Esophagus squamous epithelium (tissue), 5 donors: ENCODE measurements at places on chromosomes 3 and 15.

GRCh38 chr15:49148298-49148697, 7.1 kb downstream of the COPS2 start:
- no peak for DNase-seq

- no peak for DNase-seq
Measured at GRCh38 chr3:124758851-124759635, 28.8 kb downstream of the UMPS start.

- no peak for DNase-seq
Measured at GRCh38 chr3:152496716-152497115, 228.0 kb downstream of the MBNL1 start.

- DNase-seq, result no peak
Measured at GRCh38 chr3:140061211-140061610, 126.2 kb downstream of the CLSTN2 start.

GRCh38 chr3:14921811-14922705, 25.3 kb upstream of the NR2C2 start:
- DNase-seq, result no peak

- no peak for DNase-seq
Measured at GRCh38 chr3:35746492-35746891, 107.2 kb downstream of the ARPP21 start.

GRCh38 chr15:46456456-46456855, 821.6 kb downstream of the SQOR start:
- no peak for DNase-seq

- DNase-seq, result no peak
Measured at GRCh38 chr15:49062900-49063299, 16.7 kb upstream of the SECISBP2L start.

DNA sequence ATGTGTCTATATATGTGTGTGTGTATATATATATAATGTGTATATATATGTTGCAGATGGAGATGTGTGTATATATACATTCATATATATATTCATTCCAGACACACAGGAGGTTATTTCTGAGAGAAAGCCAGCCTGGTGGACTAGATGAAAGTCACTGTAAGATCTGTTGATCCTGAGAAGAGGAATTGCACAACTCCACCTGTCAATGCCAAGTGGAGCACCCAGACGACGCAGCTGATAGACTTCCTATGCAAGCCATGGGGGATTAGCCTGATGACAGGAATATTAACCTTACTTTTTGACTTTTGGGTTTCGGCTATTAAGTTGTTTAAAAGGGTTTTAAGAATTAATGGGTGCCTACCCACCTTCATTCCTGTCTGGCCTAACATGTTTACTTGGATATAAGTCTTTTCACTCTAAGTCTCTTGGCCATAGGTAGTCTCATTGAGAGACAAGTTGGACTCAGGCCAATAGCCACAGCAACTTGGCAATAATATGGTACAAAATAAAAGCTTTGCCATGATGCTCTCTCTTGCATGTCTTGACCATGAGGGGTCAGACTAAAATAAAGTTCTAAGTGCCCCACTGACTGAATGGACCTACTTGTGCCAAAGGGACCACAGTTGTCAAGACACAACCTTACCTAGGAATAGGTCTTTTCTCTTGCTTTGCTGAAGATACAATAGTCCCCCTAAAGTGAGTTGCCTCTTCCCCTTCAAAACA, 35.9 kb upstream of the GOLGA6L2 start:
- DNase-seq, result no peak

DNA sequence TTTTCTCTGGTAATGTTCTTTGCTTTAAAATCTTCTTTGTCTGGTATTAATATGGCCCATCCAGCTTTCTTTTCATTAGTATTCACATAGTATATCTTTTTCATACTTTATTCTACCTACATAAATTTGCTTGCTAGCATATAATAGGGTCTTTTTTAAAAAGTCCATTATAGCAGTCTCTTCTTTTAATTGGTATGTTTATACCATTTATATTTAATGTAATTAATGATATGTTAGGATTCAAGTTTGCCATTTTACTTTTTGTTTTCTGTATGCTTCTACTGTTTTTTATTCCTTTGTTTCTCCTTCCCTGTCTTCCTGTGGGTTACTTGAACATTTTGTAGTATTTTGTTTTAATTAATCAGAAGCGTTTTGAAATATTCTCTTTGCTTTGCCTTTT, 89.0 kb downstream of the CHCHD6 start:
- DNase-seq, result no peak

DNA sequence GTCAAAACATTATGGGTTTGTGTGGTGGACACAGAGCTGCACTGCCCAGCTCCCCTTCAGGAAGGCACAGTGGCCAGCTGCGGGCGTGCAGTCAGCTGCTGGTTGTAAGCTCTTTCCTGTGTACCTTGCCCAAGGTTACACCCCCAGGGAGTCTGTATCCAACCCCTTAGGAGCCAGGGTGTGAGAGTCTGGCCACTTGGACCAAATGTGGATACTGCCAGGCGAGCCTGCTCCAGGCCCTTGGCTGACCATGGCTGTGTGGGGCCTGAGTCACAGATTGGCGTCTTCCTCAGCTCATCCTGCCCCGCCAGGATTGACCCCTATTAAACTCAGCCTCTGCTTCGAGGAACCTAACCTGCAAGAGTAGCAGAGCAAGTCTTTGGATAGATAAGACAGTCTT, 56.9 kb downstream of the ABHD5 start:
- DNase-seq, result no peak

DNA sequence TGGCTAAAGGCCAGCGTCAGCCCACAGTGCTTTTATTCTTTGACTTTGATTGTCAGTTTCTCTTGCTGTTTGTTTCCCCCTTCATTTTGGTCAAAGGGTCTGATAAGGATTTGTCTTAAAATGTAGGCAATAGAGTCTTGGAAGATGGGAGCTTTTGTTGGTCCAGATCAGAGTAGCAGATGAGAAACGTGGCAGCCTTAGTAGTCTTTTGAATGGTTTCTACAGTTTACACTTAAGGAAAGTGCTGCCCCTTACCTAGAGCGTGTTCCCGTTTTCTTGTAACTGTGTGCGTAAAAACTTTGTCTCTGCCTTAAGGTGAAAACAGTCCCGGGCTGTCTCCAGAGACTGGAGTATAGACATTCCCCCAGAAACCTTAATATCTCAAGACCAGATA, 630 bp downstream of the LXN start:
- no peak for DNase-seq

DNA sequence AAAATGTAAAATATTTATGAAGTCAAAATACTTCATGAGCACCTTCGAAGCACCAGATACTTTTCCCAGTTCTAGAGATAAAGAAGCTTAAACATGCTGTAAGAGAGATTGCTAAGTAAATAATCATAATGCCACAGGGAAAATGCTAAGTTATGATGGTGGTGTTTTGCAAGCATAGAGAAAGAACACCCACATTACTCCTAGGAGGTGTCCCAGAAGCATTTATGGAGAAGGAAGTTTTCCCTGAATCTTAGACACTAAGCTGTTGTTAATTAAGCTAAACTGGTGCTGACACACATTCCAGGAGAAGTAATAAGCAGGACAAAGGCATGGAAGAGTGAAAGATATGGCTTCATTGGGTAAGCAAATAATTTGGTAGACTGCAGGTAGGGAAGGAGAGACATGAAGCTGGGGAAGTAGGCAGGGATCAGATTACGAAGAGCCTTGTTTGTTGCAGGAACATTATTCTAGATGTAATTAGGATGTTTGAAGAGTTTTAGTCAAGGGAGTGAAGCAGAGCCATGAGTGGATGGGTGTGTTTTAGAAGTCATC, 40.4 kb upstream of the CHMP2B start:
- no peak for DNase-seq

- no peak for DNase-seq
Measured at GRCh38 chr3:14410106-14410502, 7.7 kb downstream of the SLC6A6 start.

DNA sequence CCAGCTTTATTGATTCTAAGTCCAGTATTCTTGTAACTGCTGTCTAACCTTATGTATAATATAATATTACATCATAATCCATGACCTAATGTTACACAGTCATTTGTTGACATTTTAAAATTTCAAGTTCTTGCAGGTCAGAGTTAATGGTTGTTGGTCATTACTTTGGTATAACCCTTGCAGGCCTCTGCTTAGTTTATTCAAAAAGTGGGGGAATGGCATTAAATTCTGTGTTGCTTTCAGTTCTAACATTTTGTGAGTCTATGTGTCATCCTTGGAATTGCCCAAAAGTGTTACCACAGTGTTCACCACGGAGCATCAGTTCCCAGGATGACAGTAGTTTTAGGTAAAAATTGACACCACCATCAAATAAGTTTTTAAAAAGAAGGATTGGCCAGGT, 174.8 kb upstream of the BCL6 start:
- no peak for DNase-seq

DNA sequence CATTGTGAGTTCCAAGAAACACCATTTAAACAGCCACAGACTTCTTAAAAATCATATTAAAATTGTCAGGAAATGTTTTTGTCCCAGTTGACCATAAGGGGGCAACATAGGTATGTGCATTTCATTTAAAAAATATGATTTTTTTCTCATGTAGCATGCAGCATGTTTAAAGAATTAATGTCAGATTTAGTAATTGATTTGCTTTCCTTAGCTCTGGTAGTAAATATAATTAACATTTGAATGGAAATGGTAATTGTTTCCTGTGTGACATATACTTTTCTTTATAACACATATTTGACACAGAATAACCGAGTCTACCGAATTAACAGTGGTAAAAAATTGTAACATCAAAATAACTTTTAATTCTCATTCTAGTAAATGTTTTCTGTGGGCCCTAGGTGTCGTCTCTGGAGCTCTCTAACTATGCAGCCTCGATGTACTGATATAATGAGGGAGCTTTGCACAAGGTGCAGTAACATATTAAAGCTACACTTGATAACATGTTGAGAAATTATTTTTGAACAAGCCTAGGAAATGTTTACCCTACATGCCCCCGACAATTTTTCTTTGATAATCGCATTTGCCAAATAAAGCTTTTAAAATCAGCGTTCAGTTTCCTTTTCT, 34.9 kb downstream of the NXPE3 start:
- DNase-seq, result no peak

DNA sequence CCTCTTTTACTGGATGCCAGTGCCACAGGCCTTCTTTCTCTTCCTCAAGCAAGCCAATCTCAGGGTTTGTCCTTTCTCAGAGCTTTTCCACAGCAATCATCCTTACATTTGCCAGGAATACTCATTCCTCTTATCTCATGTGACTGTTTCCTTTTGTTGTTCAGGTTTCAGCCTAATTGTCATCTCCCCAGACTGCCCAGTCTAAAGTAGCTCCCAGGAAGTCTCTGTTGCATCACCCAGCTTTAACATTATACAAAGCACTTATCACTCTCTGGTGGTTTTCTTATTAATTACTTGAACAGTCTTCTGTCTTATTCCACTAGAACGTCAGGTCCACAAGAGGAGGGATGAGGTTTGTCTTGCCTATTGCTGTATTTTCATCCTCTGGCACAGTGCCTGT, 65.8 kb downstream of the CADPS start:
- DNase-seq, result no peak

DNA sequence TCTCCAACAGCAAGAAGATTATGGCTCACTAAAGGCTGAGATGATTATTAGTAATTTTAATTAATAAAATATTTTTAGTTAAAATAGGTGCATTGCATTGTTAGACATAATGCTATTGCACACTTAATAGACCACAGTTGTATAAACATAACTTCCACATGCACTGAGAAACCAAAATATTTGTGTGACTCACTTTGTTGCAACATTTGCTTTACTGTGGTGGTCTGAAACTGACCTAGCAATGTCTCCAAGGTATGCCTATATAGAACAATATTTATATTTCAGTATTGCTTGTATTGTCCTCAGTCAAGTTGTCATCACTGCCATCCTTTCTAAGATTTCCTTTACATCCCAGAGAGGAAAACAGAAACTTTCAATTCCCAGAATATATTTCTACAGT, 1215.2 kb downstream of the SI start:
- no peak for DNase-seq

- DNase-seq, result no peak
Measured at GRCh38 chr3:35857004-35857403, 217.7 kb downstream of the ARPP21 start.

GRCh38 chr3:32544894-32545293, 25.8 kb downstream of the DYNC1LI1 start:
- DNase-seq, result no peak

- DNase-seq, result no peak
Measured at GRCh38 chr3:188338086-188338485, 184.1 kb downstream of the LPP start.

DNA sequence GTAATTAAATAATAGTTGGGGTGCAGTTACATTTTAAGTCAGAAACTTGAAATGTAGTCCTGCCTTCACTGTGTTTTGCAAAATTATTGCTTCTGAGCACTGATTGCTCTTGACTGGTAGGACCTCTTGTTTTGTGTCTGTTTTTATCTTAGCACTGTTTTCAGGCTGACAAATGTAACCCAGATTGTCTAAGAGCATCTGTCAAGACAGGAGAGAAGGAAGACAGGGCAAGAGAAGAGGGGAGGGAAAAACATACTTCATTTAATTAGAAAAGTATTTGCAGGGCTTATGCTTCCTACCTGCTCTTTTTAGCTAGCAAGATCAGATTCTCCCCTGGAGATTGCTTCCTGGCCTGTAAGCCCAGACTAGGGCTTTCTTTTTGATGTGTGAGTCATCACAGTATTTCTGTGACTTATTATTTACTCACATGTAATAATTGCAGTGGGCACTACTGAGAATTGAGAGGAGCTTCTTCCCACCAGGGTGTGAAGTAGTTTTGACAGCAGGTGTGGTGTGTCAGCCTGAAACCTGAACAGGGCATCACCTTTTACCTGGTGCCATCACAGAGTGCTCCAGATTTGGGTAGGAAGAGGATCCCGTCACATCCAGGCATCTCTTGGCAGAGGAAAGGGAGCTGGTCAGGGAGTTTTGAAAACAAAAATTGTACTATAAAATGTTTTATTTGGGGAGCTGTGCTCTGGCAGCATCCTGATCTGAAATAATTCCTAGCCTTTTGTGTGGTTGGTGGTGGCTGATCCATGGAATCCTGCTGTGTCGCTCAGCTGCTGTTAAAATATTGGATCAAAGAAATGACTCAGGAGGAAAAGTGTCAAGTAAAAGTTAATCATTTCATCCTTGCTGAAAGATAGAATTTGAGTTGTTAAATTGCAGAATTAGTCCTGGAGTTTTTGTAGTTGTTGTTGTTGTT, 98.2 kb downstream of the TMEM108 start:
- DNase-seq, result no peak

GRCh38 chr3:39372833-39373232, 10.3 kb upstream of the SLC25A38 start:
- DNase-seq, result no peak

- DNase-seq, result no peak
Measured at GRCh38 chr3:197430934-197431333, 124.8 kb downstream of the BDH1 start.

DNA sequence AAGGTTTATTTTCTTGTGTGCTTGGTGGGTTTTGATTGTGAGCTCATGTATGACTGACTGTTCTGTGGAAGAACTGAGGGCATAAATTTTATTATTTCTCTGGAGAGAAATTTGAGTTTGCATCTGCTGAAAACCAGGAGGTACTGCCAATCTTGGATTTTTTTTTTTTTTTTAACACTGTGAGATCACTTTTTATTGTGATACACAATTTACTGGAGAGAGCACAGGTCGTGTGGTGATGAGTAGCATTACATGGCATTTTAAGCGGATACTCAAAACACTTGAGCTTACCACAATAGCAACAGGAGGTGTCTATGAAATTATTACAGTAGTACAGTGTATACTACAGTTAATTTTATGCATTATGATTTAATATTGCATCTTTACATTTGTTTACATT, 237.4 kb downstream of the MFSD1 start:
- DNase-seq, result no peak

- DNase-seq, result no peak
Measured at GRCh38 chr3:132953683-132954082, 84.5 kb upstream of the TMEM108 start.
